Lower lobe of right lung (tissue), 2 donors: ENCODE measurements at places on chromosomes 12 and 14.

DNA sequence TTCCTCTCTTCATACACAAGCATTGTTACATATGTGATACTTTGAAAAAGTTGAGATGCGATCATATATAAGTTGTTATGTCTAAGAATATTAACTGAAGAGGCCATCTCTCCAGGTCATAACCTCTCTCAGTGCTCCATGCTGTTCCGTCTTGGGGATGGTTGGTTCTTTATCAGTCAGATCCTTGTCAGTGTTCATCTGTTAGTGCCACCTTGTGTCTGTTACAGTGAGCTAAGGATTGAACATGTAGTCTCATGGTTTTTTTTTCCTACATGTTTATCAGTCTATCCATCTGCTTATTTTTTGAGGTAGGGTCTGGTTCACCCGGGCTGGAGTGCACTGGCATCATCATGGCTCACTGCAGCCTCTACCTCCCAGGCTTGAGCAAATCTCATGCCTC, 30.5 kb downstream of the EP400 start:
- DNase-seq, result no peak

DNA sequence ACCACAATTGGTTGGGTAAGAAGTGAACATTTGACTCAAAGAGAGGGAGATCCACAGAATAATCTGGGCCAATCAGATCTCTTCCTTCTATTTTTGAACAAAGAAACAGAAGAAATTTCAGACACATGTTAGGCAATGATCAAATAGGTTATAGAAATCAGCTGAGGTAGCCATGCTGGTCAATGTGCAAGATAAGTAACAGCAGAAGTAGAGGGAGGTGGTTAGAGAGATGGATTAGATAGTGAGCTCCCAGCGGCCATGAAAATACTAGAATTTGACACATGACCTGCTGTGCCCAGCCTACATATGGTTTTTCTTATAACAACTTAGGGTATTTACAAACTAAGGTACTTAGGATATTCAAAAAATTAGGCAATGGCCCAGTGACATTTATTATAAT, 230.9 kb upstream of the ARID2 start:
- DNase-seq, result no peak

DNA sequence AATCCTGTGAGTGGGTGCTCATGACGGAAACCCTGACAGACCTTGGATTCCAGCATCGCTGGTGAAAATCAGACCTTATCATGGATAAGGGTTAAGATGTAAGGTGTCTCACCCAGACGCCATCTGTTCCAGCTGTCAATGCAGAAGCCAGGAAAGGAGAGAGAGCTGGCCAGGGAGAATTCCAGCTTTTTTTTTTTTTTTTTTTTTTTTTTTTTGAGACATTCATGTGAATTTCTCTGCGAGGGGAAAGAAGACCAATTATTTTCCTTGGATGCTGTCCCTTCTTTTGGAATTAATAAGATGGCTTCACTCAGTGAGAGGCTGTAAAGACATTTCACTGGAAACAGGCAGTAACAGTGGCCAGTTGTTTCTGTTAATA, 1.8 kb downstream of the TRAF3 start:
- DNase-seq, result no peak

DNA sequence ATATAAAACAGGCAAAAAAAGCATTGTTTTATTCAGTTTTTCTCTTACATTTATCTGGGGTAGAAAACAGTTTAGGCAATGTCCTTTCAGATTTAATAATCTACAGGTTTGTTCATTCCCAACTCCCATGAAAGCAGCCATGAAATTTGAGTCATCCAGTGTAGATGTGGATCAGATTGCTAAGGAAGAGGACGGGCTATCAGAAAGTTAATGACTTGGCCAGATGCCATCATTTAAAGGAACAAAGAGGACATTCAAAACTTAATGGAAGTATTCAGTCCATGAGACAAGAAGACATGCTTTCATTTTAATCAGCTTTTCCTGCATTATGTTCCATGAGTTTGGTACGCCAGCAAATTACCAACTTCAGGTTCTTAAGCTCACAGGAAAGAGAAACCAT, 31.1 kb upstream of the POC1B start:
- DNase-seq, result no peak

DNA sequence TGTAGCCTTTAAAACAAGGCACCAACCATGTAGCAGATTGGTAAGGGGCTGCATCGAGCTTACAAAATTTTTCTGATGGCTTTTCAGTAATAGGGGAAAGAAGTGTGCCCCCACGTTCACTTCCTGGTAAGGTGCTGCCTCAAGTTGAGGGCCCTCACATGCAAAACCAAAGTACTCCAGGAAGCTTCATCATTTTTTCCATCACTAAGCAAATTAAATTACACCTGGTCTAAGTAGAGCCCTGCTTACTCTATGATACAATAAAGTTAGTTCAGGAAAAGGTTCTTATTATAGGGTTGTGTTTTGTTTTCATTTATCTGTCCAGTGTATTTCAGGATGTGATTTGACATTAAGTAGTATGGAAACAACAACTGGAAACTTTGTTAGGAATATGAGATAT, 15.0 kb upstream of the AKAP5 start:
- no peak for DNase-seq

DNA sequence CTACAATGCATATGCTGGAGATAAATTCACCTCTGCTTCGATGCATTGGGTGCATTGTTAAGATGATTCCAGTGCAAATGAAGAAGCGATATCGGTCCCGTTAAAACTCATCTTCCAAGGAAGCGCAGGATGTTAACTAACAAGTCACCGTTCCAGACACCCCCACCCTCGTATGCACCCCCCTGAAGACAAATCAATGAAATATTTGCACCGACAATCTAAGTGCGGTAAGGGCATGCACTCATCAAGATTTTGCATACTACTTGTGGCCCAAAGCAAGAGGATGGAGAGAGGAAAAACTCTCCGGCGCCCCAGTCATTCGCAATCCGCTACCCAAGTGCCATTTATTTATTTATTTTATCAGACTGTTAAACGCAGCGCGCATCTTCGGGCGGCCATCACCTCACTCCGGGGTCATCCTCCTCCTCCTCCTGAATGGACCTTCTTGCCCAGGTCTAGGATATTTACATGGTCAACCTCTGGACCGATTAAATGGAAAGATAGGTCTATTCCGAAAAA, 1.2 kb downstream of the NOVA1 start:
- DNase-seq, result no peak

GRCh38 chr12:6363330-6364043, 11.9 kb downstream of the SCNN1A start:
- DNase-seq, result peak; percentile 86

- no peak for DNase-seq
These were observed 153.5 kb upstream of the USP15 start for GRCh38 chr12:62106547-62107185.

GRCh38 chr12:65660096-65660495, 164.2 kb upstream of the HMGA2 start:
- no peak for DNase-seq

DNA sequence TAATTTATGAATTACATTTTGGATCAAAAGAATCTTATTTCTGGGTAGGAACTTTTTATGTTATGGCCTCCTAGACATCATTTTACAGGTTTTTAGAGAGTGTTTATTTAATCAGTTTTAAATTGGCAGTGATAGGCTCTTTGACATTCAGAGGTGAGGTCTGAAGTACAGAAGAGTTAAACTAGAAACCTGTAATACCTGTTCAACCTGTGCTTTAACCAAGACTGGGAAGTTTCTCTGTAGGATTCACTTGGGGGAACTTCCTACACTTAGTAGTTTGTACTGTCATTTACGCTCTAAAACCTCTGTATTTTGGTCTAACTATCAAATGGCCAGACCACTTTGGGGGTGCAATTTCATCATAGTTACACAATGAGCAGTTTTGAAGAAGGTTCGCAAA, 35.9 kb downstream of the PLEKHA5 start:
- no peak for DNase-seq

- no peak for DNase-seq
These were observed 30.7 kb upstream of the OR4E1 start for GRCh38 chr14:21704338-21704737.

- DNase-seq, result peak; percentile 54
These were observed 48.7 kb upstream of the LALBA start for GRCh38 chr12:48618541-48618940.

- no peak for DNase-seq
These were observed 102.7 kb downstream of the LRRK2 start for GRCh38 chr12:40327535-40327934.

- no peak for DNase-seq
These were observed 108.6 kb downstream of the EGLN3 start for GRCh38 chr14:33842299-33842698.
